ENCODE measurements at places on chromosomes 1 and 21. TPM values are rescaled to one million over a fixed set of nuclear protein-coding genes. Genes with fewer than 3 reads are reported as not detected.
A peak's percentile ranks its signal among the peaks of the same experiment; 100 is the strongest.

HDAC1 gene
- 150 TPM for total RNA-seq

TMPRSS2 gene
- 0.99 TPM for total RNA-seq

DNA sequence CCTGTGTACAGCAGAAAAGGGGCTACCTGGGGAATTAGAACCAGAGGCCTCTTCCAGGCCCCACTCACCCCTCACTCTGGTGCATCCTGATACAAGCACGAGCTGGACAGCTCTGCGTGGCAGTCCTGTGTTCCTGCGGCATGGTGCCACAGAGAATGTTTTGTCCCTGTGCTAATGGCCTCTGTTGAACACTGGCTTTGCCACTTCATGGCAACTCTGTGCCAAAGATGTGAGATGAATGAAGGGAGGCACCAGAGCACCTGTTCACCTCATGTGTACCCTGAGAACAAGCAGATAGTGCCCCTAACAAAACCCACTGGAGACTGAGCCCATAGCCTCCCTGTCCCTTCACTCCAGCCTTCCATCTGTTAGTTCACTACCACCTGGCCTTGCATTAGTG lies 199.3 kb upstream of the COA6 start:
- DNase-seq, result no peak
- H3K27ac ChIP-seq, result no peak overlapping the region
- H3K4me3 ChIP-seq, result no peak overlapping the region
- H3K4me1 ChIP-seq, result peaks cover 15% of the 10 kb centered on the region
- H3K27me3 ChIP-seq, result no peaks in the 10 kb centered on the region

DNA sequence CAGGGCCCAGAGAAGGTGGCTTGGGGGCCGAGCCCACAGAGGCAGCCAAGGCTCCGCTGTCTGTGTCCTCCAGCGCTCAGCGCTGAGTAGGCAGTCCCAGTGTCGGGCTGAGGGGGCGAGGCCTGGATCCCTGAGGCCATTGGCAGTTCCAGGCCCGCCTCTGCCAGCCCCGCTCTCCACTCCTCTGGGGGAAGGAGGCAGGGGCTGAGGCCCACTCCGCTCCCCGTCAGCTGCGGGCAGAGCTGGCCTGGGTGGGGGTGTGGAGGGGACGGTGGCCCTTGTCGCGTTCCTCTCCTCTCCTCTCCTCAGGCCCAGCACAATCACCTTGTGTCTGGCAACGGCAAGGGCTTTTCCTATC lies 132.8 kb downstream of the CASZ1 start:
- no peaks in the 10 kb centered on the region for H3K27me3 ChIP-seq
- H3K36me3 ChIP-seq, result peaks cover 28% of the 10 kb centered on the region
- H3K27ac ChIP-seq, result no peak overlapping the region
- no peak for DNase-seq
- H3K4me1 ChIP-seq, result no peaks in the 10 kb centered on the region

PAFAH2 gene
- total RNA-seq, result 73.1 TPM

GRCh38 chr1:78102082-78102481 lies 56.3 kb downstream of the GIPC2 start:
- H3K27ac ChIP-seq, result no peak overlapping the region
- no peak overlapping the region for H3K4me3 ChIP-seq
- no peaks in the 10 kb centered on the region for H3K27me3 ChIP-seq
- no peak for DNase-seq

DNA sequence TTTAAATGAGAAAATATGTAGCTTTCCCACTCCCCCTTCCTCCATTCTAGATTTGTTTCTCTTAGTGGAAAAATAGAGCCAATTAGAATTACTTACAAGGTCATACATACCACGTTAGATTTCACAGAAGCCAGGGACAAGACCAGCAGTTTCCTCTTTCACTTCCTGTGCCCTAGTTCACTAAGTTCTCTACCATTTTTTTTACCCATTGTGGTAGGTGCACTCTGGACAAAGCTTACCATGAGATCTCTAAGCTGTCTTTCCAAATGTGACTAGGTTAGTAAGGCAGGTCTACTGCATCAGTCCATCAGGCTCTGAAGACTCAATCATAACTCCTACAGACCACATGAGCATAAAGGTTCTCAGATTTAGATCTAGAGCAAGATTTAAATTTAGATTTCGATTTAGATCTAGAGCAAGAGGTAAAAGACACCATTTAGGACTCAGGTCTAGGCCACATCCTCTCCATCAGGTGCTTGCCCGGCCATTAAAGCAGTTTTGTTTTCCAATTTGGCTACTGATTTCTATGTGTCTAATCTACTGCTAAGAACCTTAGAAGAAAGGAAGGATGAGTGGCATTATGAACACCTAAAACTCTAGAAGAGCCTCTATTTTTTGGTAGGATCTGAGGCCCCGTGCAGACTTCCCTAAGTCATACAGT lies 235.3 kb downstream of the FAF1 start:
- no peak overlapping the region for H3K4me3 ChIP-seq
- H3K36me3 ChIP-seq, result no peaks in the 10 kb centered on the region
- H3K27ac ChIP-seq, result no peak overlapping the region

- no peak for DNase-seq
- H3K27me3 ChIP-seq, result no peaks in the 10 kb centered on the region
- H3K27ac ChIP-seq, result no peak overlapping the region
- no peaks in the 10 kb centered on the region for H3K36me3 ChIP-seq
- H3K4me1 ChIP-seq, result peaks cover 11% of the 10 kb centered on the region
- no peak overlapping the region for H3K4me3 ChIP-seq
Measured at GRCh38 chr1:16239972-16240491, 3.0 kb upstream of the CPLANE2 start.

WNT4 gene
- total RNA-seq, result 1.9 TPM

DNA sequence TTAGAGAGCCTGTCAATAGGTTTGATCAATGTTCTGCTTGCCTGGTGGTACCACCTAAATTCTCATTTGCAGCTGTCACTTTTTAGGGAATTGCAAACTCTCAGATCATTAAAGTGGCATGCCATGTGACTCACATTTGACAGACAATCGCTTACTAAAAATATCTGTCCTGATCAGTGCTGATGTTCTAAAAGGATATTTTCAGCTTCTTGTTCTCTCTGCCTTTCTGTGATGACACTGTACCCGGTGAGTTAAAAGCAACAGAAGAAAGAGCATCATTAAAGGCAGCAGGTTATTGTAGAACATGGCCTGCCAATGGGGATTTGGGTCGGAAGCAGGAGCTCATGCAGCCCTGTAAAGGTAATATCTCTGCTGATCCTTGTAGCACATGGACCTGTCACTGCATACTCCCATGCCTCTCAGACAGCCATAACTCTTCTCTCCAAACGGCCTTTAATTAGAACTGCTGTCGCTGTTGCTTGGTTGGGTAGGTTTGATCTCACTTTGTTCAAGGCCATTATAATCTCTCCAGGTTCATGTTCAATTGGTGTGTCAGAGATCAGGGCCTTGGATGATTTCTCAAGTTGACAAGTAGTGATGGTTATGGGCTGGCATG lies 441.3 kb upstream of the DEPDC1 start:
- H3K27ac ChIP-seq, result no peak overlapping the region
- DNase-seq, result no peak
- H3K4me3 ChIP-seq, result no peak overlapping the region
- H3K4me1 ChIP-seq, result no peaks in the 10 kb centered on the region
- H3K27me3 ChIP-seq, result no peaks in the 10 kb centered on the region

DNA sequence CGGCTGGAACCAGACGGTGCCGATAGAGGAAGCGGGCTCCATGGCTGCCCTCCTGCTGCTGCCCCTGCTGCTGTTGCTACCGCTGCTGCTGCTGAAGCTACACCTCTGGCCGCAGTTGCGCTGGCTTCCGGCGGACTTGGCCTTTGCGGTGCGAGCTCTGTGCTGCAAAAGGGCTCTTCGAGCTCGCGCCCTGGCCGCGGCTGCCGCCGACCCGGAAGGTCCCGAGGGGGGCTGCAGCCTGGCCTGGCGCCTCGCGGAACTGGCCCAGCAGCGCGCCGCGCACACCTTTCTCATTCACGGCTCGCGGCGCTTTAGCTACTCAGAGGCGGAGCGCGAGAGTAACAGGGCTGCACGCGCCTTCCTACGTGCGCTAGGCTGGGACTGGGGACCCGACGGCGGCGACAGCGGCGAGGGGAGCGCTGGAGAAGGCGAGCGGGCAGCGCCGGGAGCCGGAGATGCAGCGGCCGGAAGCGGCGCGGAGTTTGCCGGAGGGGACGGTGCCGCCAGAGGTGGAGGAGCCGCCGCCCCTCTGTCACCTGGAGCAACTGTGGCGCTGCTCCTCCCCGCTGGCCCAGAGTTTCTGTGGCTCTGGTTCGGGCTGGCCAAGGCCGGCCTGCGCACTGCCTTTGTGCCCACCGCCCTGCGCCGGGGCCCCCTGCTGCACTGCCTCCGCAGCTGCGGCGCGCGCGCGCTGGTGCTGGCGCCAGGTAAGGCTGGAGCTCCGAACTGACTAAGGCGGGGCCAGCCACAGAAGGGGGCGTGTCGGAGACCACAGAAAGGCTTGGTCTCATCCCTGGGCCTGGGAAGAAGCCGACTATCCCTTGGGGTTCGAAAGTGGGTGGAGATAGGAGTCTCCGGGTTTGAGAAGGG lies 486 bp downstream of the SLC27A3 start:
- peaks cover 22% of the 10 kb centered on the region for H3K36me3 ChIP-seq
- H3K4me3 ChIP-seq, result peak overlapping the region; percentile 60
- H3K27ac ChIP-seq, result peak overlapping the region; percentile 78
- DNase-seq, result peak; percentile 41
- H3K4me1 ChIP-seq, result peaks cover 4% of the 10 kb centered on the region

PTGFR gene
- total RNA-seq, result 0.14 TPM
